NCI-H2029 (cell line): ENCODE measurements at places on chromosomes 12 and 14.

DNA sequence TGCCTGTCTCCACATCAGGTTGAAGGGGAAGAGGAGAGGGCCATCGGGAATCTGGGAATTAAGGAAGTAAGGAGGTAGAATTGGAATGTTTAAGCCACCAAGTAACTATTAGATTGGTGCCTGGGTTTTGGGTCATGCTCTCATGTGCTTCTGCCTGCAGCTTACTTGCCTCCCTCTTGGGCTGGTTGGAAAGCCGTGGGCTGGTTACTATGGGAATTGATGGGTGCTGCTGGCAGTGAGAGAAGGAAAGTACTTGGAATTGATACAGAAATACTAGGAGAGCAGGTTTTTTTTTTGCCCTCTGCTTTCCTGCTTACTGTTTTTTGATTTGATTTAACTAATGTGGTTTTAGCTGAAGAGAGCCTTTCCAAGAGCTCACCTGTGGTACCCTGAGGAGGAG, 493.5 kb upstream of the RGS6 start:
- no peak for DNase-seq

DNA sequence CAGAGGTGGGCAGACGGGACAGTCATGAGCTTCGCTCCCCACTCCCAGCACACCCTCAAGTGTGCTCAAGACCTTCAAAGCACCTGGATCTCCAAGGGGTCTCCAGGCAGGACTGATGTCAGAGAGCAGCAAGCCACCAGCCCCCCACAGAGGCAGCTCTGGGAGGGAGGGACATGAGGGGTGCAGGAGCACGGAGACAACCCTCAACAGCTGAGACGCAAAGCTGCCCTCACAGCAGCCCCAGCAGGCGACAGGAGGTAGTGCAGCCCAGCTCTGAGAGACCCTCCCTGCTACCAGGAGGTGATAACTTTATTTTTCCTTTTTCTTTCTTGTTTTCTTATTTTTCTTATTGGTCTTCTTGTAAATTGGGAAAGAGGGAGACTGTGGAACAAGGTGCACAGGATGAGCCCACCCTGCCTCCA, 17.9 kb downstream of the SIVA1 start:
- DNase-seq: no peak

GRCh38 chr14:103623883-103624482, 5.0 kb upstream of the KLC1 start:
- no peak for DNase-seq

GRCh38 chr12:20280515-20280914, 87.8 kb upstream of the PDE3A start:
- DNase-seq: no peak

- DNase-seq: no peak
Observed at GRCh38 chr14:47332939-47333338, 342.5 kb downstream of the MDGA2 start.

DNA sequence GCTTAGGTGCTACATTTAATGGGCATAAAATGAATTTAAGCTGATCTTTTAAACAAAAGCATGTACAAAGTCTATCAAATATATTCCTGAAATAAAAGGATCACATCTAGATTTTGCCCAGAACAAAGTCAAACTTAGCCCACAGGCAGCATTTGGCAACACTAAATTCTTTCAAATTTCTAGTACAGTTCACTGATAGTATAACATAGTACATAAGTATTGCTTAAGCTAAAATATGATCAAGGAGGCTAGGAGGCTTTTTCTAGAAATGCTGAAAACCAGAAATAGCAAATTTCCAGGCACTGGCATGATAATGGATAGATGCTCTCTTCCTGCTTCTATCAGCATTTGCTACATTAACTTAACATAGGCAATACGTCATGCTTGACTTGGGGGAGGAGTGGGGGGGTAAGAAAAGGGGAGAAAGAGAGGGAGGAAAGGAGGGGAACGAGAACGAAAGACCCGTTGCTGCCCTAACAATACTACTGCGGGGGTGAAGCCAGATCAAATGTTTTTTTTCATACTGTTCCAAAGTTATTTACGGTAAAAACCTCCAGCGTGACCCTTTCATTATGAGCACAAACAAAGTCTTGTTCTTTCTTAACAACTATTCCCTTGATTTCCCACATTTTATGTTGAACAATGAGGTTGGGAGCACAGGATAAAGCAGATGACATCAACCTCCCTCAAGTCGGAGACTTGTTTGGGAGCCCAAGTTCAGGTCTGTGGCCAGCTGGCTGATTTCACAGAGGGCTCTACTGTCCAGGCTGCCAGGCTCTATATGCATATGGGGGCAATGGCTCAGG, 10.6 kb downstream of the TMED10 start:
- no peak for DNase-seq

DNA sequence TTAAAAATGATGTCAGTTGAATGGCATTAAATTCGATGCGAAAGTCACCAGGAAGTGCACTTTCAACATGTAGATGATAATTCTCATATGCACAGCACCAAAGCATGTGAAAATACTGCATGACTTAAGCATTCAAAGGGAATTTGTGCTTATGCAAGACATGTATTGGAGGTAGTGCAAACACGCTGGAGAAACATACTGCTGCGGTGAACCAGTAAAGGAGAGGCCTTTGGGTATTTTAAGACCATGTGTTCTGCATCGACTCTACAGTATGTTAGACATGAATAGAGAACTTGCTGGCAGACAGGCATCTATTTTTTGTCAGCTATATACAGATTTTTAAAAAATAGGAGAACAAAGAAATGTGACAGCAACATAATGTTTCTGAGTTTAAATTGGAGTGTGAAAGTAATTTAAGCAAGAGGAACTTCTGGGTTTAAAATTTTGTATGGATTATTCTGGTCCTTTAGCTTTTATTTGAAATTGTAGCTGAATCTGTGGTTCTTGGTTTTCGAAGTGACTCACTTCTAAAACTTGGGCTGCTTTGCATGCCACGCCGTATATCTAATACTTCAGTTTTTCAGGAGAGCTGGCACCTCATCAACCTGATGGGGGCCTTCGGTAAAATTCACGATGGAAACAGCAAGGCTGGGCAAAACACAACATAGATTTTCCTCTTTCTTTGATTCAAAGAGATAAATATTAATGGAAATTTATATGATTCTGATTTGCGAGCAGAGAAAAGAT, 408.7 kb downstream of the APAF1 start:
- no peak for DNase-seq

- no peak for DNase-seq
Observed at GRCh38 chr12:98873776-98874175, 228.7 kb downstream of the APAF1 start.

DNA sequence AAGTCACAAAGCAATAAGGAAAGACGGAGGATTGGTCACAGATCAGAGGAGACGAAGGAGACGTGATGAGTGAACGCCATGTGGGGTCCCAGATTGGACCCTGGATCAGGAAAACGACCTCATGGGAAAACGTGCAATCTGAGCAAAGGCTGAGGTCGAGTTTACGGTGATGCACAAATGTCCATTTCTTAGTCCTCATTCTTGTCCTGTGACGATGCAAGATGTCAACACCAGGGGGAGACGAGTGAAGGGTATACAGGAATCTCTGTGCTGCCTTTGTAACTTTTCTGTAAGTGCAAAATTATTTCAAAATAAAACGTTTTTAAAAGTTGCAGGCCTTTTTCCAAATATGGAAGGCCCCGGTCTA, 329.8 kb downstream of the MED13L start:
- no peak for DNase-seq

GRCh38 chr14:28784096-28785048, 17.8 kb downstream of the FOXG1 start:
- no peak for DNase-seq

- no peak for DNase-seq
Observed at GRCh38 chr12:118025168-118025567, 8.7 kb downstream of the RFC5 start.

- DNase-seq: no peak
Observed at GRCh38 chr14:81728447-81728846, 194.8 kb upstream of the SEL1L start.

DNA sequence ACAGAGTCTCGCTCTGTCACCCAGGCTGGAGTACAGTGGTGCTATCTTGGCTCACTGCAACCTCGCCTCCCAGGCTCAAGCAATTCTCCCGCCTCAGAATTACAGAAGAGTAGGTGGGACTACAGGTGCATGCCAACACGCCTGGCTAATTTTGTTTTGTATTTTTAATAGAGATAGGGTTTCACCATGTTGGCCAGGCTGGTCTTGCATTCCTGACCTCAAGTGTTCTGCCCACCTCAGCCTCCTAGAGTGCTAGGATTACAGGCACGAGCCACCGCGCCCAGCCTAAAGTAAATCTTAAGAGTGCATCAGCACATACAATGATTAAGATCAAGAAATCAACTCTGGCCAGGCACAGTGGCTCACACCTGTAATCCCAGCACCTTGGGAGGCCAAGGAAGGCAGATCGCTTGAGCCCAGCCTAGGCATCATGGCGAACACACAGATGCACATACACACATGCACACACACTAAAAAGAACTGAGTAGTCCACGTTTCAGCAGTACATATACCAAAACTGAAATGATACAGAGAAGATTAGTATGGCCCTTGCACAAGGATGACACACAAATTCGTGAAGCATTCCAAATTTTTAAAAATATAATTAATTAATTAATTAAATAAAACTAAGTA, 65.0 kb downstream of the HECTD1 start:
- no peak for DNase-seq

DNA sequence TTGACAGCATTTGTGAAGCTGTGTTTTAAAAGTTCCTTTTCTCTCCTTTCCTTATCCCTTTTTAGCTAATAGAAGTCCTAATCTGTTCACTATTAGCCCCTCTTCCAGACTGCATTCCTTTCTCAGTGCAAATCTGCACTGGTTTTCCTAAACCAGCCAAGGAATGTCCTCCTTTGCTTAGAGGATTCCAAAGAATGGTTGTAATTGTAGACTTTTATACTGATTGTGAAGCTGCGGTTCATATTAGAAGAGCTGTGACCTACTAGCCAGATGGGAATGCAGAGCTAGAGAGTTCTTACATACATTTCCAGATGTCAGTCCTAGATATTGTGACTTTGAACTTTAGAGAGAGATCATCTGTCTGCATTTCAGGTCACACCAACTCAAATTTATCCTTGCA, 79.8 kb downstream of the MYRFL start:
- no peak for DNase-seq

DNA sequence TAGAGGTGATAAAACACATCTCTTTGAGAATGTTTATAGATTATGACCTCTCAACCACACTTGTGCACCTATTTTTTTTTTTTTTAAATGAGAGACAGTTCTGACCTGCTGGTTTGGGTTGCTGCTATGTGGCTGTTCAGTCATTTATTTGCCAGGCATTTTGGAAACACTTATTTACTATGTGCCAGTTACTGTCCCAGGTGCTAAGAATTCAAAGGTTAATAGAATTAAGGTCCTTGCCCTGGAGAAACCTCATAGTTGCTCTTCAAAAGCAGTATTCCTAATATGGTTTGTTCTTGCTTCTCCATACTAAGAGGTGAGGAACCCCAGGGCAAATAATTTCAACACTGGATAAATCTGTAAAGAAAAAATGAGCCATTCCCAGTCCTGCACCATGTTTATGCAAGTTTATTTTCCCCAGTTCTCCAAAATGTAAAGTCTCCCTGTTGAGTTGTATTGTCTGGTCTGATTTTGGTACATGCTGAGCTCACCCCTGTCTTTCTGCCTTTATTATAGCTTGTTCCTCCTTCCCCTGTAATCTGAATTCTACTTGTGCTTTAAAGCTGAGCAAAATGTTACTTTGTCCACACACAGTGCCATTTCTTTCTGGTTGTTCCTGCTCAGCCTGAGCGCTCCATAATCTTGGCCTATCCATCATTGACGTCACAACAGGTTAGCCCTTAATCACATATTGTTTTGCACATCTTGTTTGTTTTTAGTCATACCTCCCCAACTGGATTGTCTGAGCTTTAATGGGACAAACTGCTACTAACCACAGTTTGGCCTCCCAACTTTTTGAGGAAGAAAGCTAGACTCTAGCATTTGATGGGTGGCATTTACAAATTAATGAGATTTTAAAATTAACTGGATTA, 56.7 kb downstream of the SRGAP1 start:
- no peak for DNase-seq

- no peak for DNase-seq
Observed at GRCh38 chr12:115542656-115543055, 734.8 kb downstream of the MED13L start.

- DNase-seq: peak; percentile 98
Observed at GRCh38 chr14:36346052-36346451, 25.6 kb upstream of the MBIP start.

GRCh38 chr12:132478845-132479244, 11.1 kb upstream of the FBRSL1 start:
- no peak for DNase-seq

DNA sequence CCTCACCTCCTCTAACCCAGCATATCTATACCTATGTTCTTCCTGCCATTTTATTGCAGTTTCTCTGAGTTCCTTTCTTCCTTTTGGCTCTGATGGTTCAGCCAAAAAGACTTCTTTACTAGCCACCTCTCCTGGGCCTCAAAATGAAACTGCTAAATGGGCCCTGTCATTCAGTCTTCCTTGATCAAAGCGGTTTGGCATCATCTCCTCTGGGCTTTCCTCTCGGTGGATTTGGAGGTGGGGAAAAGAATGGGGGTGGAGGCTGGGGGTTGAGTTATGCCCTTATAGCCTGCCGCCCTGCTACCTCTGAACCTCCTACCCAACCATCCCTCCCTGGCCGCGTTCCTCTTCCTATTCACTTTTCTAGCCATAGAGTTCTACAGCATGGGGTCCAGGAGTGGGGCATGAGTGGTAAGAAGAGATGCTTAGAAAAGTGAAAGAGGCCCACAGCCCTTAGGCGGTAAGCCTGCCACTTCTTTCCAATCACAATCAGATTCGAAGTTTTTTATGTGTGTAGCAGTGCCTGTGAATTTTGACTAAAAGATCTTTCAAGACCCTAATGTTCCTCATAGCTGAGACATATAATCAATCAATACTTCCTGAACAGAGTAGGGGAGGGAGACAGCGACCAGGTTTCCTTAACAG, 2.5 kb downstream of the AJUBA start:
- no peak for DNase-seq

- DNase-seq: no peak
Observed at GRCh38 chr14:89268514-89268913, 148.5 kb downstream of the FOXN3 start.

DNA sequence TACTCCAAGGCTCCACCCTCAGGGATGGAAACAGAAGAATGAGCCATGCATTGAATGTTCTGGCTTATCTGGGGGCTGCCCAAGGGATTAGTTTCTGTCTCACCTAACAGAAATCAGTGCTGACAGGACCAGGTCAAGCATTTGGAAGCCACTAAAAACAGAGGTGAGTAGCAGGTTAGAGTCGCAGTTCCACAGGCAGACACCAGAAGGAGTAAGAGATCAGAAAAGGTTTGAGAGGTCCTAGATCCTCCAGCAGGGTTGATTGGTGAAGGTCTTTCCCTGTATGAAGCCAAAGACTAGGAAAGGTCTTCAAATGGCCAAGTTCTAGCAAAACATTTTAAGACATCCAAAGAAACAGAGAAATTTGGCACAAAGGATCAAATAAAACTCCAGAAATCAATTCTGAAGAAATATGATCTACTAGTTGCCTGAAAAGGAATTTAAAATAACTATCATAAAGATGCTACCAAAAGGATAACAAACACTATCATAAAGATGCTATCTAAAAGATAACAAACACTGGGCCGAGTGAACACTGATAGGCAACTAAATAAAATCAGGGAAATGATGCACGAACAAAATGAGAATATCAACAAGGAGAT, 19.5 kb upstream of the TTC9 start:
- DNase-seq: peak; percentile 3
